ENCODE measurements at places on chromosomes 3 and 15. TPM values are rescaled to one million over a fixed set of nuclear protein-coding genes. Genes with fewer than 3 reads are reported as not detected.

DNA sequence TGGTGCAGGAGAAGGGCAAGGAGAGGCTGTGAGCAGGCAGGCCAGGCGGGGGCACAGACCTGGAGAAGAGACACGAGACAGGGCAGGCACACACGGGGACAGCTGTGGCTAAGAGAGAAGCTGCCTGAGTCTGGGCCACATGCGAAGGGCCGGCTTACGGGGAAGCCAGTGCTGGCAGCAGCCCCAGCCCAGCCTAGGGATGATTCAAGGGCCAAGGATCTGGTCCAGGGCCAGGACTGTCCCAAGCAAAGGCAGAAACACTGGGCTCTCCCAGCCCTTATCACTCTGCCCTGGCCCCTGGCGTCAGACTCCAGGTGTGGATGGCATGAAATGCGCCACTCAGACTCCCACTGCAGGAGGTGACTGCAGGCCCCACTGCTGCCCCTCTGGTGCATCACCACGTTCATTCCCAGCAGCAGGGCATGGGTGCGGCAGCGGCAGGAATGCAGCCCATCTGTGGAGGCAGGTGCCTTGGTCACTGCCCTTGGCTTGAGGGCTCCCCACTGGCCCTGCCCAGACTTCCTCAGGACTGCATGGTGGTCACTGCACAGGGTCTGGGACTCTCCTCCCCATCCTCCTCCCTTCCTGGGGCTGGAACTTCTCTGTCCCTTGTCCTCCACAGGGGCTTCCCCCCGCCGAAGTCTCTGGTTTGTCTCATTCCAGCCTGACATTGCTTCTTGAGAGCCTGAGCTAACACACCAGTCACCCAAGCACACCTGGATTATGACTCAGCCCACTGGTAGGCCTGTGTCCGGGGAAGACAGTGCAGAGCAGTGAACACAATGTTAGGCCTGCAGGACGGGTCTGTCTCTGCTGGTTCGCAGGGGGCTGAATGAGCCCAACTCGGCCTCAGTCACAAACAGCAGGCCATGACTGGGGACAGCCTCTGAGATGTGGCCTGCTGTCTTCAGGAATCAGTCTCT is 69.3 kb downstream of the TBC1D2B start:
- DNase-seq, result no peak

DNA sequence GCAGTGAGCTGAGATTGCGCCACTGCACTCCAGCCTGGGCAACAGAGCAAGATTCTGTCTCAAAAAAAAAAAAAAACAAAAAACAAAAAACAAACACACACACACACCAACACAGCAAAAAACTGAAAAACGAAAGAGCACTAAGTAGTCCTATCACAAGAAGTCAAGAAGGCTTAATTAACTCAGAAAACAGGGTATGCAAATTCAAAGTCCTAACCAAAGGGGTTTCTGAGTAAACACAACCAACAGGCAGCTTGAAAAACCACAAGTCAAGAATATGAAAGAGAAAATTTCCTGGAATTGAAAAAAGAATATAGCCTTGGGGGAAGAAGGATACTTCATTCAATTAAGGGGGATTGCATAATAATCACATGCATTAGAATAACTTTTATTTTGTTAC is 37.7 kb upstream of the PARP14 start:
- DNase-seq, result no peak

PIK3R4 gene
- total RNA-seq, result 23.5 TPM

FANCD2OS gene
- total RNA-seq, result not detected

RETNLB gene
- not detected for total RNA-seq

- DNase-seq, result no peak
These were observed 279.2 kb downstream of the GABRG3 start for GRCh38 chr15:27250223-27250622.

SPINT1 gene
- total RNA-seq, result 123 TPM

DNA sequence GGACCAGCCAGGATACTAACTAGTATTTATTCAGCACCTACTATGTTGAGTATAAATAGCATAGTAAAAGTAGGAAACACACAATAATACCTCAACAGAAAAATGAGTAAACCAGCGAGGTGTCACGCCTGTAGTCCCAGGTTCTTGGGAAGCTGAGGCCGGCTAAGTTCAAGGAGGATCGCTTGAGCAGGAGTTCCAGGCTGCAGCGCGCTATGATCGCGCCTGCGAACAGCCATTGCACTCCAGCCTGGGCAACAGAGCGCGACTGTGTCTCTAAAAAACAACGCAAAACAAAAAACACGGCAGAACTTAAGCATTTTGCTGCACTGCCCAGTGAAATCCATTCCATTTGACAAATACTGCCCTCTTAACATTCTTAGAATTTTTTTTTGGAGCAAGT is 1.3 kb upstream of the DENND6A start:
- no peak for DNase-seq

- DNase-seq, result no peak
These were observed 300.2 kb upstream of the SLCO3A1 start for GRCh38 chr15:91553196-91553854.

DNA sequence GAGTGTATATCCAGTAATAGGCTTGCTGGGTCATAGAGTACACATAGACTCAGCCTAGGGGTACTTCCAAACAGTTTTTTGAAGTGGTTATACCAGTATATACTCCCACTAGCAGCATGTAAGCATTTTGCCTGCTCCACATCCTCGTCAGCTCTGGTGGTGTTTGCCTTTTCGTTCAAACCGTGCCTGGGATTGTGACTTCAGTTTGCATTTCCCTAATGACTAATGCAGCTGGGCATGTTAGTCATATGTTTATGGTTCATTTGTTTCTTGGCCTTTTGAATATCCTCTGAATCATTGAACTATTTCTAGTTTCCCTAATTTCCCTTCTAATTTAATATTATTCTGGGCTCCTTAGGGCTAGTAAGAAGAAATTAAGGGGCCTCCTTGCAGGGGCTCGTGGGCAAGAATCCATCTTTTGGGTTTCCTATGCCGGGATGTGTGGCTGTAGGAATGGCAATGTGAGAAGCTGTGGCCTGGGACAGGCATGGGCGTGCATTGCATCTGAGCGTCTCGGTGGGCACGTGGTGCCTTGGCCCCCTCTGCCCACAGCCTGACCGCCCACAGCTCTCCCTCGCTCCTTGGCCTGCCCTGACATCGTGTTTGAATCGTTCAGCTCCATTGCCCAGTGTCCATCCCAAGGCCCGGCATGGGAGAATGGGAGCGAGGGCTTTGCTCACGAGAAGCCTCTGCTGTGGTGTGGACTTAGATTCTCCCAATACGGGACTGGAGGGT is 26.4 kb downstream of the FAH start:
- no peak for DNase-seq

MFGE8 gene
- 70.7 TPM for total RNA-seq

DNA sequence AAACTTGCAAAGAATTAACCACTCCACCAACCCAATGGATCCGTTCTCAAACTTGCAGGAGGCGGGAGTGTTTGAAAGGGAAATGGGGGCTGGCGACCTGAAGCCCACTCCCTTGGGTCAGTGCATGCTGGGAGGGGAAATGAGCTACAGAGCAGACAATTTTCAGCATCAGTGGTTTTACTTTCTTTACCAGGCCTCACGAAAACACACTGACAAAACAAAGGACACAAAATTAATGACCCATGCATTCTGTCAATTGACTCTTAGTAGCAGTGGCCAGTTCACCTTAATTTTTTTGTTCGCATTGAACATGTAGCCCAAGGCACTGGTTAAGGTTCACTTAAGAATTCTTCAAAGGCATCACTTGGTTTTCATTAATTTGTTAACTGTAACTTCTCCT is 413.5 kb downstream of the MECOM start:
- no peak for DNase-seq

MST1R gene
- 113 TPM for total RNA-seq

DNA sequence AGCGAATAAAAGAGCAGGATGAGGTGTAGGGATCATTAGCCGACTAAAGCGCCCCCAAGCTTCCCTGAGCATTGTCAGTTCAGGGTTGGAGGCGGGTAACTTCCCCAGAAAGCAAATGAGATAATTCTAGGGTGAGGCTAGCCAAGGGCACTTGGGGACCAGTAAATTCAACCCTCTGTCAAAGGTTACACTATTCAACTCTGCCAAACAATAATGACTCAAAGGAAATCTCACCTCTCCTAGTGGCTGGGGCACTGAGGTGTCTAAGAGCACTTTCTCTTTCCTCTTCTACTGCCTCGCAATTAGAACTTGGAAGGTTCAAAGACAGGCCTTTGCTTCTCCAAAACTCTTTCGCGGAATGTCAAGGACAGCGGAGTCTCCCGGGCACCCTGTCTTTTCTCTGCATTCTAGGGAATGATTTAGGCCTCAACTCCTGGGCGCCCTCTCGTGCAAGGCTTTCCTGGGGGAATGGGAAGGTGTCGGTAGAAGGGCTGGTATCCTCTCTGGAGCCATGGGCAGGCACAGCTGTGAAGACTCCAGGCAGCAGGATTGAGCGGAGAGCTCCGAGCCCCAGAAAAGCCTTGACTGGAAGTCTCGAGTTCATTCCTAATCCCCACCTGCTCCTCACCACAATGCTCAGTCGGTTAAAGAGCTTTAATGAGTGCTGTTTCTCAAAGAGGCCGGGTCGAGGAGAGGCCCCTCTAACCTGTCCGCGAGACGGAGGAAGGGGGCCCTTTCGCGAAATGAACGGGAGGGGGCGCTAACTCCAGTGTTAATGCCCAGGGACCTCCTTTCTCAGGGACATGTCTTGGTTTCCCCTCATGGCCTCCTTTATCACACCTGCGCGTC is 21.9 kb downstream of the ZIC4 start:
- DNase-seq, result no peak

Measured in HCT116 (cell line).